AG09309 (cell line): ENCODE measurements at places on chromosomes 4 and X.

DNA sequence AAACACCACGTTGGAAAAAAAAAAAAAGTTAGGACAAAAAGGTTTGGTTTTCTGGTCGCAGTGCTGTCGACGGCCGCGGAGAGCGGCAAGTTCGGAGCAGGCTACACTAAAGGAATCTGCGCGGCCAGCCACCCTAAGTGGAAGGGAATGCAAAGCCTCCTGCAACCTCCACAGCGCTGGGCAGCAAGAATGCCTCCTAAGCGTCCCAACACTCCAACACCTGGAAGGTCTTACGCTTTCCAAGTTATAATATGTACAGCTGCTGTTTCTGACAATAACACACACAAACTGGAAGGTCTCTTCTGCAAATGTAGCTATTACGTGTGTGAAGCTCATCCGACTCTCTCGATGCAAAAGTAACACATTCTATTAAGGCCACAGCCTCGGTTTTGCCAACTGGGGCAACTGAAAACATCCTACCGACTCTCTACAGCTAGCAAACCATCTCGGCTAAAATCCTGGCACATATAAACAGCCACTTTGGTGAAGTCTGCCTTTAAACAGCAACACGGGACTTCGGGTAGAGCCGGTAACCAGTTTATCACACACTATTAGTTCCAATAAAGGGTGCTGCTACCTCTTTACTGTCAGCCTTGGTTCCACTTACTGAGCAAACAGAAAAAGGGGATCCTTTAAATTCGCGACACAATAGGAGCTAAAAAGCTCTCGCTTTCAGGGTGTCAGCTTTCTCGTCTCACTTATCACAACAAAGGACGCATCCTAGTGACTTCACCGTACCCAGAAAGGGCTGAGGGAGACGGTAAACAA is 895 bp downstream of the SMIM14 start:
- no peak for DNase-seq

DNA sequence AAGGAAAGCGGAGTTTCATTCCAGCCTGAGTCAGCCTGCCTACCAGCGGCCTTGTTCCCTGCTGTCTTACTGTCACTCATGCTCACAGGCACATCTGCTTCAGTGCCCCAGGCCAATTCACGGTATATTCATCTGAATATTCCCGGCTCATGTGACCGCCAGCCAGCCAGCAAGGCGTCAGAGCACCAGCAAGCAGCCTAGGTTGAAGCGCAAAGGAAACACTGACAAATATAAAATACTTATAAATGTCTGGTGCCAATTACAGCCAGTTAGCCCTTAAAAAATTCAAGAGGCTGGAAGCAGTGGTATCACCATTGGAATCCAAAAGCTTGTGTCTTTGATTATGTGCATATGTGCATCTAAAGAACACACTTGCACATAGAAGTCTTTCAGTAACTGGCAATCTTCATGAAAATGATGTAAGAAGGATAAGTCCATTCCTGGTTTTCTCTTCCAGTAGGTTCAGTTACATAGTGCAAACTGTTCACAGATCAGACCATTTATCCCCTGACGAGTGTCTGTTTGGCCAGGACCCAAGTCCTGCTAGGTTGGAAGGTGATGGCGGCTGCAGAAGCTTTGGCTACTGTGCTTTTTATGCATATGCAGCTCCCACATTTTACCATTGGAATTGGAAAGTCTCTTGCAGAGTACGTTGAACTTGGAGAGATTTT is 61.3 kb downstream of the LUZP4 start:
- DNase-seq: peak; percentile 37

DNA sequence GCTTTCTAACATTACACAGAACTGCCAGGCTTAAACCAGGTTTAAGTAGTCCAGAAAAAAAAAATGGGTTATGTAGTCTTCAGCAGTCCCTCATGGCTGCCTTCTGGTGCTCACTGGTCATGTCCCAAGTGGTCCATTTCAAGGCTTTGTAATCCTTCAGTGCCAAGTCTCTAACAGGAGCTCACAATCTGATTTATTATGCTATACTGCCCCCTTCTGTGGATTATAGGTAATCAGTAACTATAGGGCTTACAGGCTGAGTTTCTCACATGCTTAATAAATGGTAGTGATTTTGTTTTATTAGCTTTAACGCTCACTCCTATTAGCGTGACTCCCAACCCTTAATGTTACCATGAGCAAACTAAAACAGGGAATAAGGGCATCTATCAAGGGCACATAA is 92.5 kb upstream of the EDA2R start:
- DNase-seq: peak; percentile 25

DNA sequence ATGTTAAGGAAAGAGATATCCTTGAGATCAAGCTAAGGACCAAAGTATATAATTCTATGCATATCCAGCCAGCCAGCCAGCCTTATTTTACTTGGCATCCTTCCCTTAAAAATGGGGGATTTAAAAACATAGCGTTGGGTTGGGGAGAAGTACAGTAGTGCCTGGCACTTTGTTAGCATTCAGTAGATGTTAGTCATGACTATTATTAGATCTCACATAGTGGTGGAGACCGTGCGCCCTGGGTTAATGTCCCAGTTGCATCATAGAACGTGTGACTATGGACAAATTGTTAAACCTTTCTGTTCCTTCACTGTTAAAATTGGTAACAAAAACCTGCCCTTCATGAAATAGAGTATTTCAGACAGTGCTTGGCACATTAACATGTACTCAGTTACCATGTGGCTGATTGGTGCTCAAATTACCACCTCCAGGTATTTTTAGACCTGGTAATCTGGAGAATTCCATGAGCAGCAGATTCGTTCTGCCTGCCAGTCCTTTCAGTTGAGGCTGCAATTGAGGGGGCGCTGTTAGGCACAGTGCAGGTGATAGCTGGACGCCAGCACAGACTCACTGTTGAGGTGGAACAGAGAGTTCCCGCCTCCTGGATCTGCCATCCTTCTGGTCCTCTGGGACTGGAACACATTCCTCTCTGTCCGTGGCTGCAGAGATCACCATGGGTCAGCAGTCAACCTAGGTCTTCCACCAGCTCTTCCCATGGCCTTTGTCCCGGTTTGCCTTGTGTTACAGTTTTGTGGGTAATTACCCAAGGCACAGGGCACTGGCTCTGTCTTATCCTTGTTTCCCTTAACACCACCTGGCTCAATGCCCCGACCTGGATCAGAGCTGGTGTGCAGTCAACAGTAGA is 31.7 kb downstream of the RBBP7 start:
- peak; percentile 55 for DNase-seq

DNA sequence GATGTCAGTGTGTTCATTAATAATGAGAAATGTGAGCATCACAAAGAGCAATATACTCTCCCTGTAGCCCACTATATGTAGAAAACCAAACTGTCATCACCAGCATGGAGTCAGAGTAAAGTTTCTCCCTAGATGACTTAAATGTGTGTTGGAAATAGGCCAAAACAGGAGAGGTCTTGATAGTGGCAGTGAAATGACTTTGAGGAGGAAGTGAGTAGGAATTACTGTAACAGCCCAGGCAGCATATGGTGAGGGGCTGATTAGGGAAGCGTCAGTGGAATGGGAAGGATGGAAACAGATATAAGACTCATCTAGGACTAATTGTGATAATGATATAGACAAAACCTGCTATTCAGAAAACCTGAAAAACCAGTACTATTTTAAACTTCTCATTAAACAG is 83.9 kb downstream of the ATXN3L start:
- DNase-seq: no peak

DNA sequence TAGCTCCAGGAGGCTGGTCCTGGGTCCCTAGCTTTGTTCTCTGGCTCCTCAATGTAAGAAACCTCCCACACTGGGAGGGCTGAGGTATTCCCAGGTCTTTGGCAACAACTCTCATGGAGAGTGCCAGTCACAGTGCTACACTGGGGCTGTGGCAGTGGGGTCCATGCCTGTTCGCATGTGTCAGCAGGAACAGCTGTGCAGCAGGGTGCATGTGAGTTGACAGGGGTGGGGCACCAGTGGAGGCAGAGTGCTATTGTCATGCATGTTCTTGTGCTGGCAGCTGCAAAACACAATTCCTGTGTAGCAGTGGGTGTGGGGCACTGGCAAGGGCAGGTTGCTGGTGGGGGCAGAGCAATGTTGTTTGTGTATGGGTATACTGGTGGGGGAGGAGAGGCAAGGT is 246.0 kb downstream of the CXXC4 start:
- no peak for DNase-seq

DNA sequence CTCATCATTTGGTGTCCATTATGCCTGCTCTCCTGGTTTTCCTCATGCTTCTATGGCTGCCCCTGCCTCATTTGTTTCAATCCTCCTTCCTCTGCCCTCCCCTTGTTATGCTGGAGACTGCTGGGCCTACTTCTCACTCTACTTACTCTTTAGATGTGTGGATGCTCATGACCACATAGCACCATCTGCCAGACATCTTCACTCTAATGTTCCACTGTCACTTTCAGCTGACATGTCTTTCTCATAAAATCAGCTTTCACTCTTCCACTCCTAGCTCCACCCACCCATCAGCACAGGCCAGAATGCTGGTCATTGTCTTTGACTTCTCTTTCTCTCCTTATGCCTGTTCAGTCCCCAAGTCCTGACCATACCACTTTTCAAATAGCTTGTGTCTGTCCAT is 86.8 kb downstream of the REPS2 start:
- no peak for DNase-seq

DNA sequence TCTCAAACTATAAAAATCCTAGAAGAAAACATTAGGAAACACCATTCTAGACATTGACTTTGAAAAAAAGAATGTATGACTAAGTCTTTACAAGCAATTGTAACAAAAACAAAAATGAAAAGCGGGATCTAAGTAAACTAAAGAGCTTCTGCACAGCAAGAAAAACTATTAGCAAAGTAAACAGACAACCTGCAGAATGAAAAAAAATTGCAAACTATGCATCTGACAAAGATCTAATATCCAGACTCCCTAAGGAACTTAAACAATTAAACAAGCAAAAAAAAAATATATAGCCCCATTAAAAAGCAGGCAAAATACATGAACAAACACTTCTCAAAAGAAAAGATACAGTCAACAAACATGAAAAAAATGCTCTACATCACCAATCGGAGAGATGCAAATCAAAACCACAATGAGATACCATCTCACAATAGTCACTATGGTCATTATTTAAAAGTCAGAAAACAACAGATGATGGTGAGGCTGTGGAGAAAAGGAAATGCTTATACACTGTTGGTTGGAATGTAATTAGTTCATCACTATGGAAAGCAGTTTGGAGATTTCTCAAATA is 168.1 kb downstream of the EPHA5 start:
- DNase-seq: peak; percentile 33

- DNase-seq: no peak
Observed at GRCh38 chr4:94629837-94630236, 127.9 kb upstream of the BMPR1B start.

GRCh38 chrX:30111431-30111830 is 103.9 kb upstream of the MAGEB2 start:
- no peak for DNase-seq

DNA sequence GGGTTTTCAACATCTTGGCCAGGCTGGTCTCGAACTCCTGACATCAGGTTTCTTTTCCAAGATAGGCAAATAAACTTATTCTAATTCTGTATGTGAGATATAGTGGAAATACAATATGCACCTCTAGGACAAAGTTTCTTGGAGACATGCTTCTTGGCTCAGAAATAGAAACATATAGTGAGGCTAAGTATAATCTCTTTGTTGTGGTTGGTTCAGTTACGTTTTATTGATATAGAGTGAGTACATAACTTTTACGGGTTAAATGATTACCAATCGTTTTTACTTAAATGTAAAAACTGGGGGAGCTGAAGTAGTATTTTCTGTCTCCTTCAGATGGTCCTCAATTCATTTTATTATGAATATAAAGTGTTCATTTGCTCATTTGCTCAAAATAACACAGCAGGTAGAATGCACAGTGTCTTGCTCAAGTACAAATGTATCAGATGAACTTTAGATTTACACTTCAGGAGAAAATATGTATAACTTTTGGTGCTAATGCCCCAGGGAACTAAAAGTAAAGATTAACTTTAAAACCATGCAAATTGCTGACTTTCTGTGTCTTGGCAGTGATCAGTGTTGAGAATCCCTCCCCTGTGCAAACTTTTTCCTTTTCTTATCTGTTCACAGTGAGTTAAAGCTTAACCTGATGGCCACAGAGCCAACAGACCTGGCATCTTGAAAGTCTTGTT is 77.6 kb downstream of the AFF1 start:
- no peak for DNase-seq

GRCh38 chr4:74055096-74055495 is 16.6 kb upstream of the CXCL3 start:
- DNase-seq: no peak

DNA sequence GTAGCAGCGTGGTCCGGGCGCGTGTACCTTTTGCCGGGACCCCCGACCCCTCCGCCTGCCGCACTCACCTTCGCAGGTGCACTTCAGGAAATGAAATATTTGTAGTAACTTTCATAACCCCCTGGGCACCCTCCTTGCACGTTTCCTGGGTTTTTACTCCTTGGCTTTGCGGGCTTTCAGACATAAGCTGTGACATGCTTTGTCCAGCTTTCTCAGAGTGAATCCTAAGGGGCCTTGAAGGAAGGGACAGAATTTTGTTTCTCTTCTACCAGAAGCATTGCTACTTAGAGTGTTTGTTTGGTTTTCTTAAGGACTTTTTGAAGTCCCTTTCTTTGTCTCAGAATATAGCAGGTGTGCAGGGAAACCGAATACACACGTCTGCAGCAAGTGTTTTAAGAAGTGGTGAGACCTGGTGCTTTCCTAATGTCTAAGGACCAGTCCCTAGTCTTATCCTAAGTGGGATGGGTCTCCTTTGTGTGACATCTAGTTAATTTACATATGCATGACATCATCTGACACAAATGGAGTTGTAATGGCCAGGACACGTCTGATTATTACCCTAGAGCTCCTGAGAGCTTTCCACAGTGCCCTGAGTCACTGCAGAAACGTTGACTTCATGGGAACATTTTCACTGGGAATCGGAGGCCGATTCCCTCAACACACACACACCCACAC is 1.3 kb downstream of the FAM149A start:
- DNase-seq: no peak

GRCh38 chr4:1463088-1463926 is 57.1 kb upstream of the NKX1-1 start:
- DNase-seq: no peak

DNA sequence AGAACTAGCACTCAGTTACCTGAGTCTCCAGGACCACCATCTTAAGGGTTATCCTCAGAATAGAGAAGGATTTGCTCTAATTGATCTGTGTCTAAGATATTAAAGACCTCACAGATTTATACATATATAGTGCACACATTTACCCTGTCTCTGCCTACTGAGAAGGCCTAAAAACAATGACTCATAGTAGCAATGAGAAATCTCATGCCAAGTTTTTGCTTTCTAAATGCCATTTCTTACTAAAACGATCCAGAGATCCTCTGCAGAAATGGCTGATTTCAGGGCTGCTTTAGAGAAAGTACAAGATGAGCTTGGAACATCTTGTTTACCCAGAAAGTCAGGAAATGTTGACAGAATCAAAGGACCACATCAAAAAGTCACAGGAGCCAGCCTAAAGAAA is 79.1 kb upstream of the INPP4B start:
- DNase-seq: no peak

GRCh38 chr4:8174970-8175369 is 16.4 kb upstream of the ABLIM2 start:
- no peak for DNase-seq

DNA sequence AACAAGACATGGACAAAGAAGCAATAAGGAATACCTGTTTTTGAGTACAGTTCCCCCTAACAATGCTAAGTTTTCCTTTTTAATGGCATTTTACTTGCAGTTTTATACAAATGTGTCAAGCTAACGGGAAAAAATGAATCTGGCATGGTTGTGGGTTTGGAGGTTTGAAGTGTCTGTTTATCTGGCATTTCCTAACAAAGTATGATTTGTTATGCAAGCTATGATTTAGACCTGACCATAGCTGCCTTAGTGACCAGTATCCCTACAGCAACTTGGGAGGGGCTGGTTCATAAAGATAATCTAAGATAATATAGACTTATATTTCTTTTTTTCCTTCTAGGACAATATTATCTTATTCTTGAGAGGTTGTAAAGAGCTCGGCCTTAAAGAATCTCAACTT is 60.6 kb downstream of the LIMCH1 start:
- DNase-seq: no peak
